ENCODE measurements at places on chromosomes 13 and 19. TPM values are rescaled to one million over a fixed set of nuclear protein-coding genes. Genes with fewer than 3 reads are reported as not detected.

The RPS19 gene
- 3,237 TPM for total RNA-seq

The NEK5 gene
- not detected for total RNA-seq

The SLC25A23 gene
- total RNA-seq, result 38.3 TPM

The MIA gene
- total RNA-seq, result 3.0 TPM

The CEACAM4 gene
- not detected for total RNA-seq

The TPTE2 gene
- not detected for total RNA-seq

- peak; percentile 92 for DNase-seq
These were observed at the start of gene LPAR2 for GRCh38 chr19:19627621-19628500. Gene LPAR2 (minus strand): TSS chr19:19628220. CDS start chr19:19627275, 945 bp downstream.

DNA sequence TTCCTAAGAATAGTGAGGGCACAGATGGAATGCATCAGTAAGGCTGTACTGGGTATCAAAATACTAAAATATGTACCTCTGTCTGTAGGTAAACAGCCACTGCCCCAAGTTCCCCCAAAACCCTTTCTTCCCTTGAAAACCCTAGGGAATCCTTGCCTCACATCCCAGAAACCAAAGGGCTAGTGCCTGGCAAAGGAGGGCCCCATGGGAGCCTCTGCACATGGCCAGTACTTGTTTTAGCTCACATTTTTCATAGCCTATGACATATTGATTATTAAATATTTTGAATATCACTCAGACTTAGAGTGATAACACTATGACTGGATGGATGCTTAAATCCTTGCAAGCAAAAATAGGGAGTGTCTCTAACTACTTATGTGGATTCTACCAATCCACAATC is 237.1 kb downstream of the LHFPL6 start:
- DNase-seq, result no peak

GRCh38 chr13:106494936-106495335 is 40.5 kb downstream of the EFNB2 start:
- DNase-seq, result no peak

DNA sequence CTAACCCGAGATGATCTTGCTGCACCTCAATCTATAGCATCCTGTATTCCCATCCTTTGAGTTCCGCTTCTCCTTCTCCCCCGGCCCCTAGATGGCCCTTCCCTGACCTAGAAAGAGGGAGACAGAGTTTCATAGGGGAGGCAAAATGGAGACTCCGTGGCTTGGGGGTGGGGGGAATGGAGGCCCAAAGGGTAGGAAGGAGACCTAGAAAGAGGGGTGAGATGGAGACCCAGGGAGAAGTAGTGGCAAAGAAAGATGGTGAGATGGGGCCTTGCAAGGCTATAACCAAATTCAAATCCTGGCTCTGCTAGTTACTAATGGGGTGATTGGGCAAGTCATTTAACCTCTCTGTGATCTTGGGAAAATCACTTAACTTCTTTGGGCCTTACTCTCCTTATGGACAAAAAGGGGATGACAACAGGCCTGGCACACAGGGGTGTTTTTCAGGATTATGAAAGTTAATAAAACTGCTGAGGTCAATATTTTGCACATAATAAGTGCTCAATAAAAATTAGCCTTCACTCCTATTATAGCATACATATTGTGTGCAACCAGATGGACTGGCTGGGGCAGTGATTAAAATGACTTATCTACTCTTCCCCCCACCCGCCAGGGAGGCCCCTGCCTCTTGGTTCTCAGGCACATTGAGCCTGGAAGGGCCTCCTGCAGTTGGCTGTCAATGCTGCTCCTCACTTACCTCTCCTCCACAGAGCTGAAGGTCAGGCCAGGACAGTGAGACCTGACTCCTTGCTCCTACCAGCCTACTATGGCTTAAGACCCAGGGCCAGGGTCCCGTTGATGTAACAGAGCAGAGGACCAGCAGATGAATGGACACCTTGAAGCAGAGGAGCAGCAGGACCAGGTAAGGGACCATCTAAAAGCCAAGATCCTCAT is 633 bp downstream of the SPHK2 start:
- peak; percentile 24 for DNase-seq

DNA sequence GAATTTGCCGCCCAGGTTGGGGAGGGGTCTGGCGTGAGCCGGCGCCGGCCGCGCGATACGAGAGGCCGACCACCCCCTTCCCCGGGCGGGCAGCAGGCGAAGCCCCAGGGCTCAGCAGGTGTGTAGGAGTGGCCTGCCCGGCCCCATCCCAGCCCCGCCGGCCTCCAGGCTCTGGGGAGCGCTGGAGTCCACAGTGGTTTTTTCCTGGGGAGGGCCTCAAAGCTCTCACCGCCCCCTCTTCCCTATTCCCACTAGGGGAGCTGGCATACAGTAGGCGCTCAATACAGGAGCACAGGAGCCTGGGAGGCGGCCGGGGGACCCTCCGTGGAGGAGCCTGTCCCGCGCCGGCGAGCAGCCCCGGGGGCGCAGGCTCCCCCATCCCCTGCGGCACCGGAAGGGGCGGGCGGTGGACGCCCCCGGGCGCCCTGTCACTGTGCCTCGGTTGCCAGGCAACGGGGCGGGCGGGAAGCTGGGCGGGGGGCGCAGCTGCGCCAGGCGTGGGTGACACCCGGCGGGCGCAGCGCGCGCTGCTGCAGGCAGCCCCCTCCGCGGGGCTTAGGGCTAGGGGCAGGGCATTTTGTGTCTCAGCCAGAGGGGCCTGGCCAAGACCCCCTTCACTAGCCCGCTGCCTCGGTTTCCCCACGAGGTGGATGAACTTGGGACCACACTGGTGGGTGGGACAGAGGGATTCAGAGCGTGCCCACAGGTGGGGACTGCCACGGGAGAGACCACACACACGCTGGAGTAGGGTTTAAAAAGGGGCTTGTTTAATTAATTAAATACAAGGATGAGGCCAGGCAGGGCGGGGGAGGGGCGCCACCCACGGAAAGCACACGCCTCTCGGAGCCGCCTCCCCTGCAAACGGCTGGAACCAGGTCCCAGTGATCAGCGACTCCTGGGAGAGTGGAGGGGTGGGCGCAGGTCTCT is 3.6 kb upstream of the REXO1 start:
- DNase-seq, result peak; percentile 69

DNA sequence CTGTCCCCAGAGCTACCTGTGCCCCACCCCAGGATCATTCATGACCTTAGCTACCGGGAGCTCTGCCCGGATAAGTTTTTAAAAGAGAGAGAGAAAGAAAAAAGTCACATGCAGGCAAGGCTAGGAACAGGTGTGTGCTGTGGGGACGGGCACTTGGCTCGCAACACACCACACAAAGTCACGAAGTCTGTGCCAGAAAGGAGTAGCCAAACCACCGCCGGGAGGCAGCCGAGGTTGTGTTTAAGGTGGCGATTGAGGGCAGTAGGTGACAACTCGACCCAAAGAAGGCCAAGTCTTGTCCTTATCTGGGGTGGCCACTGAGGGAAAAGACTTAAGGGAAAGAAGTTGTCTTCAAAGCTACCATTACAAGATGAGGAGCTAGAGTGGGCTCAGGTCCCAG is 4.6 kb upstream of the TSHZ3 start:
- no peak for DNase-seq

- no peak for DNase-seq
These were observed 78.9 kb downstream of the TEX26 start for GRCh38 chr13:31011193-31011860.

DNA sequence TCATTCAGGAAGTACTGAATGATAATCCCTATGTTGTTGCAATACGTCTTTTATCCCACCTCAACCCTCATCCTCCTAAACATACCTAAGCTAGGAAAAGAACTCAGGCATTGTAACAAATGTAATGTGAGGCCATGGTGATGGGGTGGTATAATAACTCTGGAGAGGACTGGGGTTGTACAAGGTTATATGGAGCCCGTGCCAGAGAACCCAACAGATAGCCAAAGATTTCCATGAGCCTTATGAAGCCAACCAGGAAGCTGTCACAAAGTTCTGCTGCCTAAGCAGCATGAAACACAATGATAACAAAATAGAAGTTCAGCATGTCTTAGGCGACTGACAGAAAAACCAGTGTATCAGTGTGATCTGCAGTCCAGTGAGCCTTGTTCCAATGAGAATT is 394.1 kb upstream of the NBEA start:
- no peak for DNase-seq

DNA sequence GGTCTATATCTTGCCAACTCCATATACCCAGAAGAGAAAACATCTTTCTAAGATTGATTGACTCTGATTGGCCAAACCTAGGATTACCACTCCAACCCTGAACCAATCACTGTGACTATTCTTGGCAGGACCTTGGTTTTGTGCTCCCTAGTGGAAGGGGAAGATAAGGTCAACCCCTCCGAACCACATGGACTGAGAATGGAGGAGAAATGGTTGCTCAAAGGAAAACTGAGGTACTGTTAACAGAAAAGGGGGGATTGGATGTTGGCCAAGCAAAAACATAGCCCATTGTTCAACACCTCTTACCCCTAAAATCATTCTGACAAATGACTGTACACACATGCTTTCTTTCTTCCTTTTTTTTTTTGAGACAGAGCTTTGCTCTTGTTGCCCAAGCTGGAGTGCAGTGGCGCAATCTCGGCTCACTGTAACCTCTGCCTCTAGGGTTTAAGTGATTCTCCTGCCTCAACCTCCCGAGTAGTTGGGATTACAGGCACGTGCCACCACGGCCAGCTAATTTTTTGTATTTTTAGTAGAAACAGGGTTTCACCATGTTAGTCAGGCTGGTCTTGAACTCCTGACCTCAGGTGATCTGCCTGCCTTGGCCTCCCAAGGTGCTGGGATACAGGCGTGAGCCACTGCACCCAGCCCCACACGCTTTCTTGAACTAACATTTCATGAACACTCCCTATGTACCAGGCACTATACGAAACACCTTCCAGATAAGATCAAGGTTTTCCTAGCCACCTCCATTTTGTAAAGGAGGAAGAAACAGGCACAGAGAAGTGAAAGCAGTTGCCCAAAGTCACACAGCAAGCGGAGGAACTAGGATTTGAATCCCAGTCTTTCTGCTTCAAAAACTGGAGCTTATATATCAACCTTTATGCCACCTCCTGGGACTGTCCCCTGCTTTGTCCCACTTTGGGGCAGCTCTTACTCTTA is 6.5 kb downstream of the MEIOSIN start:
- no peak for DNase-seq

DNA sequence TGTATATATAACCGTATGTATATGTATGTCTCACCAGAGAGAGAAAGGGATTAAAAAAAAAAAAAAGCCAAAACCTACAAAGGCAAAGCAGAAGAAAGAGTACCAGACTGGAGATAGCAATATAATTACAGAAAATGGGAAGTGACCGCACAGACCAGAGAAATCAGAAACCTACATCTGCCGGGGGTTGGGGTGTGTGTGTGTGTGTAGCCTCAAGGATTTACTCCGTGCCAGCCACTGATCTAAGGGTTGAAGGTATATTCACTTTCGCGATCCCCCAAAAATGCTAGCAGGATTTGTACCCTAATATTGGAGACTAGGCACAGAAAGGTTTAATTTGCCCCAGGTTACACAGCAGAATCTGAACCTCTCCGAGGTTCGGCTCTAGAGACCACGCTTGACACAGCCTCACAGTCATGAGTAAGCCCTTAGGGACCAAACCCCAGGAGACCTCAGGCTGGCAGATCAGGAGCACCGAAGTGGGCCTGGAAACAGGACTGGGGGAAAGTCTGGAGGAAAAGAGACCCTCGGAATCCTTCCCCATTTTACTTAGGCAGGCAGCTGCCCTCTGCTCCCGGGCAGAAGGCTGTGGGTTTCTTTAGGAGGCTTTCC is 14.8 kb downstream of the ARL11 start:
- no peak for DNase-seq

DNA sequence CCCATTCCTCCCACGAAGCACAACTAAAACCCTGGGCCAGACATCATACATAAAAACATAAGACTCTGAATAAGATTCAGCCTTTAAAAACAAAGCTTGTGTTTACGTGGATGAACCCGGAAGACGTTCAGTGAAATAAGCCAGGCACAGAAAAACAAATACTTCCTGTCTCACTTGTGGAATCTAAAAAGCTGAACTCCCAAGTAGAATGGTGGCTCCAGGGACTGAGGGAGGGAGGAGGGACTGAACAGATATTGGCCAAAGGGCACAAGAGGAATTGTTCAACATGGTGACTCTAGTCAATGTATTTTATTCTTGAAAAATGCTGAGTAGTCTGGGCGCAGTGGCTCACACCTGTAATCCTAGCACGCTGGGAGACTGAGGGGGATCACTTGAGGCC is 35.7 kb upstream of the TPM4 start:
- no peak for DNase-seq

GRCh38 chr19:6236310-6237291 is 43.2 kb downstream of the MLLT1 start:
- no peak for DNase-seq

- DNase-seq, result no peak
These were observed 2.1 kb upstream of the TNFSF11 start for GRCh38 chr13:42571895-42572294.

DNA sequence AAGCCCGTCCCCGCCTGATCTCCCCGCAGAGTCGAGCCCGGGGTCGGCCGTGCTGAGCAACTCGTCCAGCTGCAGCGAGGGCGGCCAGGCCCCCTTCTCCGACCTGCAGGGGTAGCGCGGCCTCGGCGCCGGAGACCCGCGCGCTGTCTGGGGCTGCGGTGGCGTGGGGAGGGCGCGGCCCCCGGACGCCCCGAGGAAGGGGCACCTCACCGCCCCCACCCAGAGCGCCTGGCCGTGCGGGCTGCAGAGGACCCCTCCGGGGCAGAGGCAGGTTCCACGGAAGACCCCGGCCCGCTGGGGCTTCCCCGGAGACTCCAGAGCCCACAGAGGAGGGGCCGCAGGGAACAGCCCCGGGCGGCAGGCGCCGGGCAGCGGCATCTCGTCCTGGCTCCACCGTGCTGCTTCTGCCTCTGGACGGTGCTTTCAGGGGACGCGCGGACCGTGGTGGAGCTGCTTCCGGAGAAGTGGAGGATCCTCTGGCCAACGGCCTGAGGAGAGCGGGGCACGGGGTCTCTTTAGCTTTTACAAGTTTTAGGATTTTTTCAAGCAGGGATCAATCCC is 8.8 kb upstream of the F7 start:
- no peak for DNase-seq

GRCh38 chr13:23392925-23393645 is 40.4 kb downstream of the SACS start:
- no peak for DNase-seq

- no peak for DNase-seq
These were observed 87.4 kb downstream of the SLC15A1 start for GRCh38 chr13:98664924-98665637.

DNA sequence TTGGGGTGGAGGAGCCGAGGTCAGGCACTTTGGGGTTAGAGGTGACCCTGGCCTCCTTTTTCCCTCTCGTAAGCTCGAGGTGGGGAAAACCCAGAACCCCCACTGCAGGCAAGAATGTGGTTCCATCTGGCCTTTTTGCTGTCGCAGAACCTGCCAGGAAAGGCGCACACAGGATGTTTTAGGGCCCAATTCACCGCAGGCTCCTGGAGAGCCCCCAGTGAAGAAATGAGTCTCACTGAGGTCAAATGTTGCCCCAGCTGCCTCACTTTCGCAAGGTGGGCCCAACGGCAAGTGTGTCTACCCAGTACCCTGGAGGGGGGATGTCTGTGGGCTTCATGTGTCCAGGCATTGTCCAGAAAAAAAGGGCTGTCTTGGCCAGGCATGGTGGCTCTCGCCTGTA is 61.8 kb downstream of the PEX11G start:
- no peak for DNase-seq

All from activated naive CD8-positive, alpha-beta T cell treated with anti-CD3 and anti-CD28 coated beads, Interleukin-2, amount 10 ng/mL, durations not matched to agents 7 days and 5 days (primary cell).